ENCODE measurements at places on chromosomes 11 and 22. TPM values are rescaled to one million over a fixed set of nuclear protein-coding genes. Genes with fewer than 3 reads are reported as not detected.

- DNase-seq, result no peak
Measured at GRCh38 chr11:2240834-2241233, 29.6 kb downstream of the ASCL2 start.

DNA sequence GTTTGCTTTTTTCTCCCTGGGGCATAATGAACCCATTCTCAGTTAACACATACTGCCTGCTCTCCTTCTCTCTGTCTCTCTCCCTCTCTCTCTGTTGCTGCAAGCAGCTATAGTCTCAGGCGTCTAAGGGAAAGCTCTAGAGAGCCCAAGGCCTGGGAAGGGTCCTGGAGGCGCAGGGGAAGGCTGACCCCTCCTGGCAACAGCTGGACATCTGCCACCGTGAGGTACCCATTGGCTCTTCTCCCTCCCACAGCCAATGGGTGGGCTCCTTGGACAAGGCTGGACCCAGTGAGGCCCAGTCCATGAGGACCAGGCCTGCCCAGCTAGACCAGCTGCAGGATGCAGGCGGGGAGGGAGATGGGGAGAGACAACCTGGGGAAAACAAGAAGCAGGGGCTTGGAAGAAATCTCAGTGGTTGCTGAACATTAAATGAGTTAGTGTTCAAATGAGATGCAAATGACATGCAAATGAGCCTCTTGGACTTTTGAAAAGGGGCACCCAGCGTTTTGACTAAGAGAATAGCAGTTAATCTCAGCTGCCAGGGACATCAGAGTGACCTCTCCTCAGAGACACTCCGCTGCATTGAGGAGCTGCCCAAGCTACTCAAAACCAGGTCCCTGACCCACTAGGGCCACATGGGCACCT, 349.7 kb downstream of the BUD13 start:
- no peak for DNase-seq

DNA sequence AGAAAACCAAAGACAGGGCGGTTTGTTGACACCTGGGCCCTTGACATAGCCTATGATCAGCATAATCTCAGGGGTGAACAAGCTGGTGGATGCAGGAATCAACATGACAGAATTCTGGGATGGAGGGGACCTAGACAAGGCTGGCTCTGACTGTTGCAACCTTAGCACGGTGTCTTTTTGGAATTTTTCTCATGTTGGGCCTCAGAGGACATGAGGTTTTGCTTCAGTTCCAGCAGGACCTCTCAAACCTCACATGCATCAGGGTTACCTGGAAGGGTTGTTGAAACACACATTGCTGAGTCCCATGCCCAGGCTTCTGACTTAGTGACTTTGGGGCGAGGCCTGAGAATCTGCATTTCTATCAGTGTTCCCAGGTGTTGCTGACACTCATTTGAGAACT, 345.6 kb upstream of the B3GAT1 start:
- DNase-seq, result no peak

DNA sequence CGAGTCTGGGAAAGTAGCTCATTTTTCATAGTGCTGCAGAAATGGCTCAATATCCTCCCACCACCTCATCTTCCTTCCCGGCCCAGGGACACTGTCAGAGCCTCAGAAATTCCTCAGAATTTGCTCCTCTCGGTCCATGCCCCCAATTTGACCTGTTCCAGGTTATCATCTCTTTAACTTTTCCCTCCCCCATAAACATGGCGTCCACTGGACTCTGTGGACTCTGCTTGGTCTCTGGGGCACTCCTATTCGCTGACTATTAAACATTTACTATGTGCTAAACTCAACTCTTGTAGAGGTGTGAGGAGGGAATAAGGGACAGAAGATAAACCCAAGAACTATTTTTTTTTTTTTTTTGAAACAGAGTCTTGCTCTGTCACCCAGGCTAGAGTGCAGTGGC, 8.2 kb upstream of the PC start:
- DNase-seq, result no peak

GRCh38 chr11:14010665-14011064, 48.1 kb downstream of the SPON1 start:
- DNase-seq, result no peak

- DNase-seq, result no peak
Measured at GRCh38 chr11:114019046-114019445, 40.5 kb upstream of the ZBTB16 start.

DNA sequence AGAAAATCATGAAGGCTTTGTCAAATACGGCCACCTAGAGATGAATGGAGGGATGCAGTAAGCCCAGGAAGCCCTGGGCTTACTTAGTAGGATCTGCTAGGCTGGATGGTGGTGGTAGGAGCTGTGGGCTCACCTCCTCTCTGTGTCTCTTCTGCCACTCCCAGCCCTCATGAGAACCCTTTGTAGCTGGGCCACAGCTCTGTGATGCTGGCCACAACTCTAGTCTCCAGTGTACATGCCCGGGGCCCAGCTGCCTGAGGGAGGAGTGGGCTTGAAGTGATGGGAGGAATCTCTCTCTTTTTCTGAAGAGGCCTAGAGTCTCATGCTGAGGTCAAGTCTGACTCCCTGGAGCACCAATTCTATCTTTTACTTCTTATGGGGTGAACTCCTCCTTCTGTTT, 32.4 kb upstream of the SYT13 start:
- no peak for DNase-seq

Gene OR2AG2
- total RNA-seq, result 0.41 TPM

Gene IL10RA
- 15.8 TPM for total RNA-seq

Gene TTLL8
- total RNA-seq, result not detected

Gene MUC5AC
- total RNA-seq, result not detected

Gene OR51E1
- total RNA-seq, result 1.8 TPM

Gene OR2AG1
- not detected for total RNA-seq
